ENCODE measurements at places on chromosomes 7 and 10.

DNA sequence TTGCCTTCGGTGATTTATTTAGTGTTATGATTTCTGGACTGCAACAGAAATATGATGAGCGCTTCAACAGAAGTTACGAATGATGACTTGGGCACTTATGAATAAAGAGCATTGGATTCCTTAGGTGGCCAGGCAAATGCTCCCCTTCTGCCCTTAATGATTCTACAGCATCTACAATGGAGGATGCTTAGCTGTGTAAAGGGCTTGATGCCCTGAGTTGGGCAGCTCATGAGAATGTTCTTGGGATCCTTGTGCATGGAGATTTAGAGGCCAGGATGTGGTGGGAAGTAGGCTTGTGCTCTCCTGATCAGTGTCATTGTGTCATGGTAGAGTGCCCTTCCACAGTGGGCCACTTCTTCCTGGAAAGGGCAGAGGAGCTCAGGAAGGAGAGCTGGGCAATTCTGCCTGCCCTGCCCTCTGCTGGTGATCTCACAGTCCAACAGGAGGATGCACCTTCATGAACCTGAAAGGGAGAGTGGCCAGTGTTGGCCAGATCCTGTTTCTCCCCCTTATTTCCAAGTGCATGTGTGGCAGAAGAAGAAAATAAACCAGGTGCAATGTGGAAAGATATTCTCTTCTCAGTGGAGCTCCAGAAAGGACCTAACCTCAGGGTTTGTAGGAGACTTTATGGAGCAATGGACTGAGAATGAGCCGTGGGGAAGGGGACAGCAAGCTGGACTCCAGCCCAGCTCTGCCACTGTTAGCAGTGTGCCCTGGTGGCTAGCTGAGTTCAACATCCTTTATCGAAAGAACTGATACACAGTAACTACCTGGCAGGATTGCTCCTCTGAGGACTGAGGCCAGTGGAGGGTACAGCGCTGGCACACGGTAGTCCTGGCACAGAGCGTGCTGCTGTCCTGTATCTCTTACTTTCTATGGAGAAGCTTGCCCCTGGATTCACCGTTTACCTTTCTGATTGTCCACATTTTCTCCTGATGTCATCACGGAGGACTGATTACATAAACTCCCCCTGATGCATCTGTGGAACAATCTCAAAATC, 182.9 kb downstream of the BMPER start:
- DNase-seq = no peak

- no peak for DNase-seq
These were observed 268.6 kb downstream of the HGF start for GRCh38 chr7:81501220-81501619.

DNA sequence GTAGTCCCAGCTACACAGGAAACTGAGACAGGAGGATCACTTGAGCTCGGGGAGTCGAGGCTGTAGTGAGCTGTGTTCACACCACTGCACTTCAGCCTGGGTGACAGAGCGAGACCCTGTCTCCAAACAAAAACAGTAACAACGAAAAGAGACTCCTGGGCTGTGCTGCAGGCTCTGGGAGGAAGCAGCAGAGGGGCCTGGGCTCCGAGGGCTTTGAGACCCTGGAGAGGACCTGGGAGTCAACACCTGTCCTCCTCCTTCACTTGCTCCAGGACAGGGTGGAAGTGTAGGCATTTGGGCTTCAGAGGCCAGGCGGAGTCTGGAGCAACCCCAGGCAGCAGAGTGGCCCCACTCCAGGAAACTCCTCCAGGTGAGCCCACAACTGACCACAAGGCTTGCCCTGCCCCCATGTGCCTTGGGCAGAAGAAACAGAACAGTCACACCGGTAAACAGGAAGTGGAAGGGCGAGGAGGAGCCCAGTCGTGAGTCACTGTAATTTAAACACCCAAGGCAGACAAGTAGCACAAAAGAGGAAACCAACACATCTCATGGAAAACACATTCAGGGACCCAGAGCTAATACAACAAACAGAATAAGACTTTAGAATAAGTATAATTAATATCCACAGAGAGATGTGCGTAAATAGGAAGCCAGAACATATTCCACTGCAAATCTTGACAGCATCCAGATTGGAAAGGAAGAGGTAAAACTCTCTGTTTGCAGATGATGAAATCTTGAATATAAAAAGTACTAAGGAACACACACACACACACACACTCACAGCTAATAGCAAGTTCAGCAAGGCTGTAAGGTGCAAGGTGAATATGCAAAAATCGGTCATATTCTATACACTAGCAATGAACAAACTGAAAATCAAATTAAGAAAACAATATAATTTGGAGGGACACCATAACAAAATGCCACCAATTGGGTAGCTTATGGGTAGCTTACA, 20.5 kb upstream of the RASGEF1A start:
- no peak for DNase-seq

GRCh38 chr7:76509931-76510877, at the start of gene UPK3B:
Gene UPK3B (plus strand): TSS chr7:76510552. CDS start chr7:76510653, 101 bp downstream.
- DNase-seq = no peak

- no peak for DNase-seq
These were observed 205.0 kb downstream of the BBS9 start for GRCh38 chr7:33334349-33334748.

DNA sequence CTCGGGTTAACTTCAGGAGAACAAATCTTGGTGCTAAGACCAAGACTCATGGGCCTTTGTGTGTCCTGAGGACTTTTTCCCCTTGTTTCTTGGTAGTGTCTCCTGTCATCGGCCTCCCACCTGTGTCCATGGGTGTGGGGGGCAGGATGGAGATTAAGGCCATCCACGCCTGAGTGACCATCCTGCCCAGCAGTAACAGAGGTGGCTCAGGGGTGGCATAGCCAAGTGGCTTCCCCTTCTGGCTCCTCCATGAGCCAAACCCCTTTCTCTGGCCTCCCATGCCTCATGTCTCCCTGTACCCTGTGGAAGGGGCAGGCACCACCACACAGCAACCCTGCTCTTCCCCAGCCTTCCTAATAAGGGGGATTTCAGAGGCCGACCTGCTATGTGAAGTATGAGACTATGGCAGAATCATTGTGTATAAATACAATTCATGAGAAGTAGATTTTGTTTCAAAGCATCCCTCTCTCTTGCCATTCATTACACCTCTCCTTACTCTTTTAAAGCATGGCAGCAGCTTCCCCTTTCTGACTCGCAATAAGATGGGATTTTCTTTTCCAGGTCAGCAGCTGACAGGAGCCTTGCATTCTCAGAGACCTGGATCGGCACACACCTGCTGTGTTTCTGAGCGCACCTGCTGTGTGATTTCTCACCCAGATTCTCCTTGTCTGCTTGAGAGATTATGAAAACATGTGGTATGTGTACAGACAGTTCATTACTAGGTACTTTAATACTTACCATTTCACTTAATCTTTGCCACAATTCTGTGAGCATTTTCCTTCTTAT, 102.5 kb downstream of the XPNPEP1 start:
- DNase-seq = no peak

- DNase-seq = no peak
These were observed 361.8 kb downstream of the IPMK start for GRCh38 chr10:57905861-57906260.

DNA sequence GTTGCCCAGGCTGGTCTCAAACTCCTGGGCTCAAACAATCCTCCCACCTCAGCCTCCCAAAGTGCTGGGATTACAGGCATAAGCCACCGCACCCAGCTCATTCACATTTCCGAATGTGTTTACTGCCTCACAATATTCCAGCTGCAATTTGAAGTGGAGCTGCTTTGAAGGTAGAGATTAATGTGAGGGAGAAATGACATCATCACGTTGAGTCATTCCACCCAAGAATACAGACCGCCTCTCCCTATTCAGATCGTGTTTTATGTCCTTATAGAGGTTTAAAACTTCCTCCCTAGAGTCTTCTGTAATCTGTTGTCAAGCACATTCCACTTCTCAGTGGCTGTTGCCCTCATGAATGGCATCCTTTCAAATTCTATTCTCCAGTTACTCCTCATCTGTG, 100.4 kb upstream of the PDGFA start:
- no peak for DNase-seq

- no peak for DNase-seq
These were observed 544.2 kb upstream of the GALNT17 start for GRCh38 chr7:70587739-70588138.

DNA sequence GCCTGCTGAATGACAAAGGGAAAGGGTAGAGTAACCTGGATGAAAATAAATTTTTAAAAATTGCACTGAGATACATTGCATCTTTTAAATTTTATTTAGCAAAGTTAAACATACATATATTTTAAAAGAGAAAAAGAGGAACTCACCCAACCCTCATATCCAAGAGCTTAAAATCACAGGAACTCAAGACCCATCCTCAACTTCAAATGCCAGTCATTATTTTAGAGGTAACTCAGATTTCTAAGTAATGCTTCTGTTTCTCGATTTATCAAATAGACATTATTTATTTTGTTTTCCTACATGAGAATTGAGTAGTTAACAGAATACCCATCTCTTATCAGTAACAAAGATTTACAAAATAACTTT, 32.4 kb upstream of the KMT2E start:
- DNase-seq = no peak

DNA sequence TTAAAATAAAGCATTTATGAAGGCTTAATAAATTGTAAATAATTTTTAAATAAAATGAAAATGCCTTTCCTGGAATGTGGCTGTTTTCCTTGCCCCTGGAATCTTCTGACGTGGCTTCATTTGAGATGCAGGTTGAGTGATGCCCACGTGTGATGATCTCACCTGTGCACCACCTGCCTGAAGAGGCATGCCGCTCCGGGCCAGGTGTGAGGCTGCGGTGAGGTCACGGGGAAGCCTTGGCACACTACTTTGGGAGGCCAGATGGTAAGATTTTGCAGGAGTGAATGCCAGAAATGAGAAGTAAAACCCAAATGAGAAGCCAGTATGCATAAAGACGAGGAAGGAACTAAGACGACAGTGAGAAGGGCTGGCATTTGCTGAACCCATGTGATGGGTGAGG, 36.2 kb downstream of the GOT1 start:
- DNase-seq = no peak

DNA sequence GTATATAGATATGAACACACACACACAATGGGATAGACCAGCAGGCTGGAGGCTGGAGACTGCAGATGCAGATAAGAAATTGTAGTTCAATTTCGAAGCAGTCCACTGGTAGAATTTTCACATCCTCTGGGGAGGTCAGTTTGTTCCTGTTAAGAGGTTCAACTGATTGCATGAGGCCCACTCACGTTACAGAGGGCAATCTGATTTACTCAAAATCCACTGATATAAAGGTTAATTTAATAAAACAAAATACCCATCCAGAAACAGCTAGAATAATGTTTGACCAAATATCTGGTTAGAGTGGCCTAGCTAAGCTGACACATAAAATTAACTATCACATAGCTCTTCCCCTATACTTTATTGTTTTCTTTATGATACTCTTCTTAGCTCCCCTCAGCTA, 162.9 kb upstream of the SMIM30 start:
- DNase-seq = no peak

GRCh38 chr7:93948873-93949272, 27.3 kb downstream of the GNG11 start:
- no peak for DNase-seq

GRCh38 chr10:72252972-72253371, 20.8 kb upstream of the DDIT4 start:
- DNase-seq = no peak

GRCh38 chr7:1492640-1493039, 11.5 kb downstream of the INTS1 start:
- no peak for DNase-seq

All from AG04449 (cell line).